D341Med (cell line): ENCODE measurements at places on chromosomes 6 and 20.

- DNase-seq: no peak
Observed at GRCh38 chr6:43812850-43813578, 43.0 kb downstream of the VEGFA start.

DNA sequence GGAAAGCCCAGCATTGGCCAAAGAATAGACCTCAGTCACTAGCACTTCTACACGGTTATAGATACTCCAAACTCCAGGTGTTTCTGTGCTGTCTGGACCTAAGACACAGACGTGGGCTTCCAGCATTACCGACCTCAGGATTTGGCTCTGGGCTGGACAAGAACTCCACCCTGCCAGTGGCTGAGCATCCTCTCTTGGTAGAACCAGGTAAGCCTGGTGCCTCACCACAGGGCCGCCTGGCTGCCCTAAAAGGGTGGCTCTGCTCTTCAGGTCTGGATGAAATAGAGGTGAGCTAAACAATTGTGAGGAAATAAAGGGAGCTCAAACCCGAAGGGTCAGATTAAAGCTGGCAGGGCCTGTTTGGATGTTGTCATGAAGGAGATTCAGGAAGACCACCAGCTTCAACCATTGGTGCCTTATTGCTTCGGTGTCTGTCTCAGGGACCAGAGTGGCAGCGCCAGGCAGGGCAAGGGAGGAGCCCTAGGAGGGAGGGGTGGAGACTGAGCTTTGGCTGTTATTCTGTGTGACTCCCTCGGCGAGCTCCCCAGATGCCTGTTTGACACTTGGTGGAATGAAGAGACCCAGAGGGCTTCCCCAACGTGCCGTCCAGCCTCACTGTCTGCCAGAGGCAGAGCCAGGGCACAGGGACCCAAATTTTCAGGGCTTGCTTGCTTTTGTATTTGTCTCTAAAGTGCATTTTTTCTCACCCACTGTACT lies 8.6 kb downstream of the SYNDIG1 start:
- no peak for DNase-seq

DNA sequence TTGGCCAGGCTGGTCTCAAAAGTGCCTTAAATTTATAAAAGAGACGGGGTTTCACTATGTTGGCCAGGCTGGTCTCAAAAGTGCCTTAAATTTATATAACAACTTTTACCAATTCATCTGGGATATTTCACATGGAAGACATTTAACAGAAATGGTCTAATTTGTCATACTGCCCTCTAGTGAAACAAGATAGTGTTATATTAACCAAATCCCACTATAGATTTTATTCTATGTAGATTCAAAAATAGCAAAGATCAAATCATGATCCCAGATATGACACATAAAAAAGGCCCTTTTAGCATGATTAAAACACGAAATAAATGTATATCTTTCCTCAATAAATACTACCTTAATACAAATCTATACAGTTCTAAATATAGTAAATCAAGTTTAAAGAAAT lies 102.8 kb upstream of the TFAP2D start:
- DNase-seq: no peak

- DNase-seq: no peak
Observed at GRCh38 chr20:7087803-7088202, 320.3 kb downstream of the BMP2 start.

DNA sequence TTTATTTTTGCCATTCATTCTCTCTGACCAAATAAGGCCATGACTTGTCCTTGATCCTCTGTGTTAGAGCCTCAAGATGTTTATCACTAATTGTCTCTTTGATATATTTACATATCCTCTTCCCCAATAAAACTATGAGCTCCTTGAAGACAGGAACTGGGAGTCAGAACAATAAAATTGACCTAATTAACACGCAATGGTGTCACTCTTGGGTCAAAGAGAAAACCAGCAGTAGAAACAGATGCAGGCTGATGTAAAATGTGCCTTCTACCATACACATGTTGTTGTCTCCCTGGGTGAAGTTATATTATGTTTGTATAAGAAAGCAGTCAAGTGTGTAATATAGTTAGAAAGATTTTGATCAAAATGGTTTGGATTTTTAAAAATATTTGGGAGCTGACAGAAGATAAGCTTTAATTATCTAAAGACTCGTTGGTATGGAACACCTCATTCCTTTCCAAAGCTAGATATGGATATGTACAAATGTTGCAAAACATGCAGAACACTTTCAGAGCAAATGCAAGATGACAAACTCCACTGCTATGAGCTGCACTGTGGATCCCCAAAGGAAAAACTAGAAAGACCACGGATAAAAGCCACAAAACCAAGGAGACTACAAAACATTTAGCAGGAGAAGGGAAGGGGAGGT lies 109.7 kb upstream of the STMND1 start:
- DNase-seq: no peak

DNA sequence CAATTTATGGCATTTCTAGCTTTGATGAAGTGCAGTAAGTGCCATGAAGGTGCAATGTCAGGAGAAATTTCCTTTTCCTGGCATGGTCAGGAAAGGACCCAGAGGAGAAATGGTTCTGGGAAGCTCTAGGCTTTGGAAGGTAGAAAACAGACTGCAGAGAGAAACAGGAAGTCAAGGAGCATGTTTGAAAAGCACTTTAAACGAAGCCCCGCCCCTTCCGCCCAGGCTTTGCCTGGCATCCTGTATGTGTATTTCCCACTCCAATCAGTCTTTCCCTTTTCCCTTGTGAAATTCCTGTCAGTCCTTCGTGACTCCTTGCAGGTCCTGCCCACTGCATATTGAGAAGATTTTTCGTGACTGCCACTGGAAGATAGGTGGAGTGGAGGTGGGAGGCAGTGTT lies 320.9 kb upstream of the SASH1 start:
- no peak for DNase-seq

GRCh38 chr6:5333658-5334057 lies 72.3 kb downstream of the FARS2 start:
- no peak for DNase-seq

DNA sequence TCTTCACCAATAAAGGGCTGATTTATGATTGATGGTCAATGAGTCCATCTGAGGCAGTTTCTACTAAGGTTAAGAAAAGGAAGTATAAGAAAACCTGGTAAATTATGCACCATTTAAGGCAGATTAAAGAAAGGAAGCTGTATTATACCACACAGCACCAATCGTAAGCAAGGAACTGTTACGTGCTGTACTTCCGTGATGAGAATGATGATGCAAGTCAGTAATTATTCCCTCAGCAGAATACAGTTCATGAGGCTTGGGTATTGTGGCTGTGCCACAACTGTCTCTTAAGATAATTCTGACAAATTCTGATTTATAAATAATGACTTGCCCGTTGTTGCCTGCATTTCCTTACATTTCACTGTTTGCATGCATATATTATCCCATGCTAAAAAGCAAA lies 699.0 kb downstream of the HDGFL1 start:
- no peak for DNase-seq

DNA sequence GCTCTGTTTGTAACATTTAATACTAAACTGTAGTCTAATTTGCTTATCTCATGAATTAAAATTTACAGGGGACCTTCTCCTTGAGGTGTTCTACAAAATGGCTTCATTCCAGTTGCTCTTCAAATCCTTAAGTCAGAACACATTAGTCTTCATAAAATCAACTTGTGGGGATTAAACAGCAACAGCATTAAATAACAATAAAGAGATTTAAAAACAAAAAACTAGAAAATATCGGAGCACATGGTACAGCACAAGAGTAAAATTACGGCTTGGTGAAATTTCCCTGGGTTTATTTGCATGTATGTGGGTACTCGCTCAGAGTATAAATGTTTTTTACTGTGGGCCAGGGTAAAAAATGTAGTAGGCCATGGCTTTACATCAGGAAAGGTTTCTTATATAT lies 12.0 kb downstream of the RRAGD start:
- no peak for DNase-seq

DNA sequence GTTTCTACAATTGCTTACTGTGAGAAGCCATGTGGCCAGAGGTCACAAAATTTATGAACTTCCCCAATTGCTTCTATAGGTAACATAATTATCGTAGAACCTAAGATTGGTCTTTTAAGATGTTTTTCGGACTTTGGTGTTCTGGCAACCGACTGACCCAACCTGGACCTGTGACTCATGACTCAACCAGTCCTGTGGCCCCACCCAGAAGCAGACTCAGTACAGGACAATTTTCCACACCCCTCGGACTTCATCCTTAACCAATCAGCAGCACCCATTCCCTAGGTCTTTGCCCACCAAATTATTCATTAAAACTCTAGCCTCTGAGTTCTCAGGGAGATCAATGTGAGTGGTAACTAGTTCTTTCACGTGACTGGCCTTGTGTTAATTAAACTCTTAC lies 26.4 kb upstream of the AKAP12 start:
- DNase-seq: no peak

GRCh38 chr20:45819466-45819865 lies 7.0 kb downstream of the UBE2C start:
- DNase-seq: no peak

DNA sequence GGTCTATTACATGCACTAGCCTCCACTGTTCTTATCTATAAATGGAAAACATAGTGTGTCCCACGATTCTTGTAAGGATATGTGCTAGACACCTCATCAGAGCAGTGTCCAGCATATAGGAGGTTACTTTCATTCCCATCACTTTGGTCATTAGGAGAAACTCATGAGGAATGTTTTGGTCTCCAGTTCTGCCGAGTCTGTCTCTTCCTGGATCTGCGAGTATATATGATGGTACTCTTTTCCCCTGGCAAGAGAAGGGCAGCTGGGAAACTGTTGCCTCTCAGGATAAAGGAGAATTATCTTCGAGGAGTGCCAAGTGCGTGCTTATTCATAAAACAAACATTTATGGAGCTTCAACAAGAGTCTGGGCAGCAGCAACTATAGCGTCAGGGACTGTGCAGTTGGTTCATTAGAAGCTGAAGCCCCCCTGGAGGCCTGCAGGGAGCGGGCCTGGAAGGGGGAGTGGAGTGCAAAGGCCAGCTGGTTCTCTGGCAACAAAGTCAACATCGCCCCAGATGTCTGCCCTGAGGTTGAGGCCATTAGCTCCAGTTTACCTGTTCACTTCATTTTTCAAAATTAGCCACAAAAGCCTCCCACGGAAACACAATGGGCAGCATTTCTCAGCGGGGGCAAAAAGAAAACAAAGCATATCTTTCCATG lies 811.9 kb downstream of the MAFB start:
- DNase-seq: no peak

- DNase-seq: no peak
Observed at GRCh38 chr20:57220337-57221145, 45.9 kb downstream of the BMP7 start.

GRCh38 chr6:339480-339879 lies 47.2 kb downstream of the DUSP22 start:
- no peak for DNase-seq

GRCh38 chr6:165274611-165275010 lies 34.8 kb downstream of the C6orf118 start:
- no peak for DNase-seq

GRCh38 chr6:84273048-84273809 lies 45.8 kb upstream of the CEP162 start:
- no peak for DNase-seq

DNA sequence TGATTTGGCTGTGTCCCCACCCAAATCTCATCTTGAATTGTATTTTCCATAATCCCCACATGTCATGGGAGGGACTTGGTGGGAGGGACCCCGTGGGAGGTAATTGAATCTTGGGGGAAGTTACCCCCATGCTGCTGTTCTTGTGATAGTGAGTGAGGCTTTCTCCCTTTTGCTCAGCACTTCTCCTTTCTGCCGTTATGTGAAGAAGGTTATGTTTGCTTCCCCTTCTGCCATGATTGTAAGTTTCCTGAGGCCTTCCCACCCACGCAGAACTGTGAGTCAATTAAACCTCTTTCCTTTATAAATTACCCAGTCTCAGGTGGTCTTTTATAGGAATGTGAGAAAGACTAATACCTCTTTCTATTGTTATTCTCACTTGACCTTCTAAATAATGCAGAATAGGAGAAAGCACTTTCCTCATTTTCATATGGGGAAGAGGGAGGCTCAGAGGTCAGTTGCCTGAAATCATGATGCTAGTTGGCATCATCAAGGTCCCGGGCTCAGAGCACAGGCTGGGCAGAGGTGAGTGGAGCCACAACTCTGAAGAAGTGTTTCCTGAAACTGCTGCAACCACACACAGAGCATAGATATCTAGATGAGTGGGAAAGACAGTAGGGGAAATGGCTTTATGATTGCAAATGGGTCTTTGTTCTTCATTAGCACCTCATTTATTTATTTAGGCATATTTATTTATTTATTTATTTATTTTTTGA lies 191.0 kb downstream of the QKI start:
- DNase-seq: no peak

DNA sequence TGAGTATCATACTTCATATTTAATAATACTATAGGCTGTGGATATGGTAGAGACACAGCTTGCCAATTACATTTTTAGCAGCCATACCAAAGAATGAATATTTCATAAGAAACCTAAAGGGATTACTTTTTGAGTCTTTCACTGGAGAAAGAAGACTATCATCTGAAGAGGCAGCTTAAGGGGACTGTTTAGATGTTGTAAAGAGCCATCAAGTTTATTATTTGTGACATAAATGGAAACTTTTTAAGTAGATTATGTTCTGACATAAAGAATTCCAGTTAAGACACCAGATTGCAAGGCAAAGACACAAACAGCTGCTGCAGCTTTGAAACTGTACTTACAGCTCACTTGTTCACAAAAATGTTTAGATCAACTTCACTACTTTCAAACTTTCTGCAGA lies 429.4 kb downstream of the TFAP2A start:
- no peak for DNase-seq
